ENCODE measurements at places on chromosomes 2 and 18.

GRCh38 chr2:183035954-183036669 lies 2.1 kb downstream of the NCKAP1 start:
- no peak for DNase-seq

DNA sequence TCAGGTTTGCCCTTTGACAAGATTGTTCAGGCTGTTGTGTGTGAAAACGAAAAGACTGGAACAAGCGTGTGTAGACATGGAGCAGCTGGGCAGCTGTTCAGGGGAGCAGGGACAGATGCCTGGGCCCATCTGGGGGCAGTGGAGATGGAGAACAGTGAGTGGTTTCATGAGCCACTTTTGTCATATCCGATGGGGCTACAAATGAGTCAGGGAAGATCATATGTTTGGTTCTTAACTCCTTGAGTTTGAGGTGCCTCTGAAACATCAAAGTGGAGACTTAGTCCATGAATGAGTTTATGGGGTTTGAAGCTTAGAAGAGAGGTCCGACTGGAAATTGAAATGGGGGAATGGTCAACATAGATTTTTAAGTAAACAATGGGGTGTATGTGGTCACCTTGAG lies 9.3 kb upstream of the PLB1 start:
- DNase-seq, result no peak

GRCh38 chr18:23825978-23826405 lies 136.7 kb downstream of the LAMA3 start:
- DNase-seq, result no peak

- DNase-seq, result no peak
These were observed 39.6 kb downstream of the MYCN start for GRCh38 chr2:15979759-15980604.

GRCh38 chr18:50327983-50328382 lies 40.5 kb upstream of the CXXC1 start:
- DNase-seq, result no peak

DNA sequence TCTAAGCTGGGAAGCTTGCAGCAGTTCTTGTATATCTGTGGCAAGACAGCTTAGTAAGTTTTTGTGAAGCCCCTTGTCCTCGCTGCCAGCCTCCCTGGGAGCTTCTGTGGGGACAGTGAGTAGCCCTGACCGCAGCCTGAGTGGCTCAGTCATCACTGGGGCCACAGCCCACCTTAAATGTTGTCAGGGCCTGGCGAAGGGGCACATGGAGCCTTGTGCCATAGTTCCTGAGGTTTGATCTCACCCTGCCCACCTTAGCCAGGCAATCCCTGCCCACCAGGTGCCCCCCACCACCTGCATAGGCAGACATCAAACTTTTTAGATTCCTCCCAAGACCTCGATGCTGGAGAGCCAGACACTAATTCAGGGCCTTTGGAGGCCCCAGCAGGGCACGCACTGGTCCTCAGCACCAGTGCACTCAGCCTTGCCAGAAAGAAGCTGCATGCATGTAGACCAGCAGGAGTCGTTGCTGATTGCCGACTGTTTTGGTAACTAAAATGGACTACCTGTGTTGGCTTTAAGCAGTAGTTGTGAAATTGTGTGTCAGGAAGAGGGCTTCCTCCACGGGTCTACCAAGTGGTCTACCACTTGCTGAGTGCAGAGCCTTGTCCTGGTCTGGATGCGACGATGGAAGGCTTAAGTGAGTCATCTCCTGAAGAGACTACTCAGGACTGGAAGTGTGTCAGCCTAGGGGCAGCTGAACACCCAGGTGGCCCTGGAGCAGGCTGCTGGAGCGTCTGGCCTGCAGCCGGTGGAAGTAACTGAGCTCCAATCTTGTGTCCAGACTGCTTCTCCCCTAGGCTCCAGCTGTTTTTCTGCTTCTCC lies 233.1 kb downstream of the SEPTIN10 start:
- DNase-seq, result no peak
